Fibroblast of skin of left biceps (primary cell): ENCODE measurements at places on chromosomes 4 and X.

DNA sequence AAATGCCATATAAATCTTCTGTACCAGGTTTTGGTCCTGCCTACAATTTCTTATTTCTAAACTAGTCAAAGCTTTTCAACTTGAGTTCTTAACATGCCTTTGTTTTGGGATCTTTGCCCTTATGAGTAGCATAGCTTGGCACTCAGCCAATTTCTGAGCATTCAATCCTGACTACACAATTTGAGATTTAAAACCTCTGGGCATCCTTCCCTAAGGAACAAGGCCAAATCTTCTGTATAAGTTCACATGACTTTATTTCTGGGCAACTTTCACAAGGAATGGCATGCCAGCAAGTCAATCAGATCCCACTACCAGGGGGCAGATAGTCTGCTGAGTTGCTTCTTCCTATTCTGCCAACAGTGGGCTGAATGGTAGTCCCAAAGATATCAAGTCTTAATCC, 254.2 kb downstream of the ADAMTS3 start:
- no peak for DNase-seq

DNA sequence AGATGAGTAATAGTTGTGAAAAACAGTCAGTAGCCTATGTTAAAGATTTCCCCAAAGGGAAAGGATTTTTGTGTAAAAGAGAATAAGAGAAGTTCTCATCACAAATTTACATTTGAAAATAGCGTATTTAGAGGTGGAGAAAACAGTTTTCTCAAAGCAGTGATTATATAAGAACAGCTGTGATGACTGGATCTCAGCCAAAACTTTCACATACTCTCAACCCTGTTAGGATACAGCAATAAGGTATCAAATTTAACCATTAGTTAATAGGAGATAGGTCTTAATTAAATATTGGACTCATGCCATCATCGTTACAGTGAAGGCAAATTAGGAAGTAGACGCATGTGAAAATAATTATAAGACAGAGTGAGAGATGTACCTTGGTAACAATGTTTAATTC, 622.7 kb downstream of the PCDH18 start:
- DNase-seq: no peak

- DNase-seq: no peak
Observed at GRCh38 chr4:162241857-162242256, 78.1 kb upstream of the FSTL5 start.

DNA sequence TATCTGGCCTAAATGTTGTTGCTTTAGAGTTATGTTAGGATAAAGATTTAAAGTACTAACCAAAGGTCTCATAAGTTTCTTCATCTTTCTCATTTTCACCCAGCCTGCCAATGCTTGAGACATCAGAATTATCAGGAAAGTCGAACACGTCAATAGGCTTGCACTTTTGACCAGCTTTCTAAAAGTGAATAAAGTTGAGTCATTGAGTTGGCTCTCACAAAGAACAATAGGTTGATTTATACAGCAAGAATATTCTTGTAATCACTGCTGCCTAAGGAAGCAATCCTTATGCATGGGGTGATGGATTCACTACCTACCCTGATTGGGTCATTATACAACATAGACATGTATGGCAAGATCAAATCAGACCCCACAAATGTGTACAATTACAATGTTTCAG, 5.0 kb downstream of the CENPU start:
- DNase-seq: no peak

DNA sequence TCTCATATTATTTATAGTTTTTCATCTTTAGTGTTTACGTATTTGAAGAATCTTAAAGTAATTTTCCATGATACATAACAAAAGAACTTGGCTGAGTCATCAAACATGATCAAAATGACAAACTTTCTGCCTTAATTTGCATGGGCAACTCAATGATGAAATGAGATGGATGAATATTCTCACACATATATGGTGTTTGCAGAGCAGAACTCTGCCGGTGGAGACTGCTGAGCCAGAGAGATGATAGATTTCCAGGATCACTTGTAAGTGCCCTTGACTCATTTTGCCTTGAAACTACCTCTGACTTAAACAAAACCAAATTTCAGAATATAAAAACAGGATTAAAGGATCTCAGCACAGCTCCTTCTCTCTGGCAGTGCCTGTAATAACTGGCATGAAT, 38.2 kb downstream of the TRPC3 start:
- no peak for DNase-seq

GRCh38 chrX:12891171-12891570, 15.2 kb upstream of the TLR8 start:
- no peak for DNase-seq

- DNase-seq: no peak
Observed at GRCh38 chr4:187218705-187219245, 495.1 kb upstream of the FAT1 start.

DNA sequence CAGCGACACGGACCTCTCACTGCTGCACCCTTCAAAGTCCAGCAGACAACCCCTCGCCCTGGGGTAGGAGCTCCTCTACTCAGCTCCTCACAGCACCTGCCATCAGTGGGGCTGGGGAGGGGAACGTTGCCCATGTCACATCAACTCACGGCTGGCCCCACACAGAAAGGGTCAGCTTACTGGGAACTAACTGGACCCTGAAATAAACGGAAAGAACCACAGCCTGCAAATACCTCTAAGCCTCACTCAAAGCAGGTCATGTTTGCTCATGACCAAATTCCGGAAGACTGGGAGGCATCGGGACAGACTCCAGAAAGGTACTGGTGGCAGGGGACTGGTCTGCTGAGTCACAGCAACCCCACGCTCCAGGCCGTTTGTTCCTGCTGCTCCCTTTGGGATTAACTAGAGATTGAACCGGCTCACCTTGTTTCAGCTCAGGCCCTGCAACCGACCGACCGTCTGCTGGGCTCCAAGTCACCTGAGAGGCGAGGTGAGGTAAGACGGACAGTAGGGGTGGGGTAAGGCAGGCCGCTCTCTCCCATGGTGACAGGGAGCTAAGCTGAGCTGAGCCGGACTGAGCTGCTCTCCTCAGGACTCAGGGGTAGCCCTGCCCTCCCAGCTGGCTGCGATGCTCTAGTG, 5.6 kb downstream of the G6PD start:
- no peak for DNase-seq

GRCh38 chr4:88457307-88458103, 586 bp downstream of the HERC5 start:
- DNase-seq: no peak

DNA sequence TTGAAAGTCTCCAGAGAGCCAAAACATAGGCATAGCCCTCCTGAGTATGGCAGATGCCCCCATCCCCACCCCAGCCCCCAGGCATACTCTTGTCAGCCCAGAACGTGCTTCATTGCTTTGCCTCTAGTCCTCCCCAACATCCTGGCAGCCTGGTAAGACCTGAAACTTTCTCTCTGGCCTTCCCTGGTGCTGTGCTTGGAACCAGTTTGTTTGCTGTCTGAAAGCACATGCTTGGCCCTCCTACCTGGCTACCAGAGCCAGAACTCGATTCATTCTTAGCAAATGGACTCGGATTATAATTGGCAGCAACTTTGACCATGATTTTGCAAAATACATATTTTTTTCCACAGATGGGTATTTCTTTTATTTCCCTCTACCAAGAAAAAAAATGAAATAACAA, 248.1 kb downstream of the USP46 start:
- DNase-seq: no peak

- DNase-seq: peak; percentile 85
Observed at GRCh38 chr4:168604496-168605373, 107.9 kb downstream of the PALLD start.

DNA sequence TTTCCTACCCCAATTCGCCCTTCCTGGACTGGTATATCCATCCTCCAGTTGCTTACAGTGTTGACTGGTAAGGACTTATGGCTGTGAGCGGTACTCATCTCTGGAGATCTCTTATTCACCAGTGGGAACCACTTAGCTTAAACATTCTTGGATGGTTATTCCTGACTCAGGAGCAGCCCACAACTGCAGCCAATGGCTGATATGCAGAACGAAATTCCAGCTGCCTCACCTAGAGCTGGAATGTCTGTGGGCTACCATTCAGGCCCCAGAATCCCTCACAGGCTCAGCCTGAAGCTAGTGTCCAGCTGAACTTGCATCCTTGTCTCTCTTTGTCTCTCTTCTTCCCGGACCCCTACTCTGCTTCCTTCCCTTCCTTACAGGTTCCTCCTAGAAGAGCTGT, 138.9 kb upstream of the SMIM31 start:
- no peak for DNase-seq

DNA sequence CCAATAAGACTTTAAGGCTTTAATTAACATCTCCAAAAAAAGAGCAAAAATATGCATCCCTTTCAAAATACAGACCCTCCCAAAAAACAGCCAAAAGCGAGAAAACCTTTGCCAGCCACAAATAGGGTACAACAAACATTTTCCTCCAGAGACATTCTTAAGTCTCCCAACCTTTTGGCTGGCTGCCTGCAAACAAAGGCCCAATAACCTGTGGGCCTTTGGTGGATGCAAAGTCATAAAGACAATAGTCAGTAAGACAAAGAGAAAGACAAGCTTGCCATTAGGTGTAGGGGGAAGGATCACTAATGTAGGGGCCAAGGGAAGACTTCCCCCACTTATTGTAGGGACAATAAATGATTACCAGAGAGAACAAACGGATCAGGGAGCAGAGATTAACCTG, 215.5 kb upstream of the ZFP42 start:
- DNase-seq: no peak

- DNase-seq: peak; percentile 14
Observed at GRCh38 chrX:46408553-46409407, 136.4 kb downstream of the ZNF674 start.

GRCh38 chrX:68827848-68828624, 785 bp upstream of the EFNB1 start:
- DNase-seq: peak; percentile 47

- DNase-seq: no peak
Observed at GRCh38 chr4:9923195-9923812, 98.0 kb downstream of the SLC2A9 start.

DNA sequence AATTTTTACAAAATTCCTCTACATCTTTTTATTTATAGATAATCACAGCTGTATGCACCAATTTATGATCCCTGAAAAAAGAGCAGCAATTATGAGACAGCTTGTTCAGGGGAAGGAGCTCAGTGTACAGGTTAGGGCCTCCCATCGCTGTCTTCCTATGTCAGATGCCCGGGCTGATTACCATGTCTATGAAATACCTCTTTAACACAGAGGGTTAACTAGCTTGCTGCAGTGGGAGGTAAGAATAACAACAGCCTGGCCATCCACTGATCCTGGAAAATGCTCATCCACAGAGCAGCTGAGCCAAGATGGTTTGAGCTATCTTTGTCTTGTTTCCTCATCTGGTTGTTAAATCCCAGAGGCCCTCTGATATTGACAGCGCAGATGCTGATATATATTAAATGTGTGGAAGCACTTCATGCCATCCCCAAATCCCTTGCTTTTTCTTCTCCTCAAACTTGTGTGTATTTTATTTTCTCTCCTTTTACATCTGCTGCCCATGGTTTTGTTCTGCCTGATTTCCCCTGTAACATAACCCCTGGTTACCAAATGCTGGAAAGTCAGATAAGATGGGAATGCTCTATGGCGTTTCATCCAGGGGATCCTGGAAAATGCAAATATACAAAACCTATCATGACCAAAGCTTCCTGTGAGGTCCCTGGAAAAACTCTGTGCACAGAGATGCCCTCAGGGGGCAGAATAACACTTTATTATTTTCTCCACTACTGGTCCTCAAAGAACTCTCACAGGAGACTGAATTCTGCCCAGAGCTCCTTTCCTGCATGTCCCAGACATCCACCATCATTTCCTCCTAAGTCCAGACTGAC, 85.8 kb upstream of the PUDP start:
- no peak for DNase-seq

DNA sequence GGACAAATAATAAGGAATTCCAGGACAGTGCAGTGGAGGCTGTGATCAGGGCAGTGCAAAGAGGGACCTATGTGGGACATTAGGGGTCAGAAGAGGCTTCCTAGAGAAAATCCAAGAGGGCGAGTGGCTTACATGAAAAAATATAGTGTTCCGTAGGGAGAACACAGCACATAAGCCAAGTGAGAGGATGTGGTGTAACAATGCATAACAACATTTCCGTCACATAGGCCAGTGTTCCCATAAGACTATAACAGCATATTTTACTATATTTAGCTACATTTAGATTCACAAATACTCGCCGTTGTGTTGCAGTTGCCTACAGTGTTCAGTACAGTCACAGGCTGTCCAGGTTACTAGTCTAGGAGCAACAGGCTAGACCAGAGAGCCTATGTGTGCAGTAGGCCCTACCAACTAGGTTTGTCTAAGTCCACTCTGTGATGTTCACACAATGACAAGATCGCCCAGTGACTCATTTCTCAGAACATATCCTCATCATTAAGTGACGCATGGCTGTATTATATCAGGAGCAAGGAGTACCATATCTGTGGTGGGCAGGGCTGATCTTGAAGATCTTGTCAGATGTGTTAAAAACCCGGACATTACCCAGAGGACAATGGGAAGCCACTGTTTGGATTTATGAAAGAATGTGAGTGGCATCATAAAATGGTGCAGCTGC, 74.0 kb upstream of the TBL1X start:
- DNase-seq: no peak

- no peak for DNase-seq
Observed at GRCh38 chr4:2637956-2638552, 101.6 kb downstream of the FAM193A start.

DNA sequence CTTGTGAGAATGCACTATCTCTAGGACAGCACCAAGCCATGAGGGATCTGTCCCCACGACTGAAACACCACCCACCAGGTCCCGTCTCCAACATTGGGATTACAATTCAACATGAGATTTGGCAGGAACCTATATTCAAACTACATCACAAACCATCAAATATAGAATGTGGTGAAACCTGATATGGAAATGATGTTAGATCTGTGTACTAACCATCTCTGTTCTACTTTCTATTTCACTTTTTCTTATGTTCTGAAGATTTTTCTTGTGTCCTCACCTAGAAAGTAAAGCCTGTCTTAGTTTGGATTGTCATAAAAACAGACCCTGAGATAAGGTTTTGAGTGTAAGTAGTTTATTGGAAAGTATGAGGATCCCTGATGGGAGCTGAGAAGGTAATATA, 37.8 kb upstream of the TACR3 start:
- DNase-seq: no peak

DNA sequence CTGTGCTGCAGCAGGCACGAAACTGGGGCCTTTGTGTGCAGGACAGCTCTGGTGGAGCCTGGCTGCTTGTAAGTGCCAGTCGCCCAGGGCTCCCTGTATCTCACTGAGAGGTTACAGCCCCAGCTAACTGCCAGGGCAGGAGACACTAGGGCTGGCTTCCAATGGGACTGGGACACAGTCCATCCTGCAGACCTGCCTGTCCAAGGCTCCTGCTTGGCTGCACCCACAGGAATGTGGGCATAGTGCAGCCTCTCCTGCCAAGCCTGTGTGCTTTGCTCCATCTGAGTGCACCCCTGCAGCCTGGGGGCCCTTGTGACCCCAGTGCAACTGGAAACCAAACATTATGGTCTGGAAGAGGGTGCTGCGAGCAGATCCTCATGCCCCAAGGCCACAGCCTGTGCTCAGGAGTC, 144.0 kb downstream of the ADAM29 start:
- DNase-seq: no peak

GRCh38 chrX:52923781-52924241, 26.7 kb downstream of the FAM156B start:
- no peak for DNase-seq

- no peak for DNase-seq
Observed at GRCh38 chrX:16739574-16739973, 20.2 kb downstream of the SYAP1 start.

GRCh38 chr4:40547789-40548132, 81.9 kb downstream of the RBM47 start:
- no peak for DNase-seq

- no peak for DNase-seq
Observed at GRCh38 chr4:117156806-117157205, 71.4 kb upstream of the TRAM1L1 start.
